ENCODE measurements at places on chromosomes 6 and 20. TPM values are rescaled to one million over a fixed set of nuclear protein-coding genes. Genes with fewer than 3 reads are reported as not detected.
A peak's percentile ranks its signal among the peaks of the same experiment; 100 is the strongest.

GRCh38 chr20:19519466-19519865, 238.6 kb upstream of the RIN2 start:
- H3K27ac ChIP-seq: no peak overlapping the region
- H3K27me3 ChIP-seq: no peaks in the 10 kb centered on the region
- no peaks in the 10 kb centered on the region for H3K36me3 ChIP-seq
- no peak for DNase-seq
- H3K4me3 ChIP-seq: no peak overlapping the region

- no peaks in the 10 kb centered on the region for H3K36me3 ChIP-seq
- peak overlapping the region; percentile 75 for H3K4me3 ChIP-seq
- no peak overlapping the region for H3K27ac ChIP-seq
- peaks cover 15% of the 10 kb centered on the region for H3K4me1 ChIP-seq
- DNase-seq: no peak
Observed at GRCh38 chr6:46652232-46652602, 401 bp downstream of the CYP39A1 start.

- no peaks in the 10 kb centered on the region for H3K36me3 ChIP-seq
- DNase-seq: no peak
- no peak overlapping the region for H3K4me3 ChIP-seq
- no peak overlapping the region for H3K27ac ChIP-seq
- H3K27me3 ChIP-seq: no peaks in the 10 kb centered on the region
Observed at GRCh38 chr6:46964716-46965519, 43.2 kb upstream of the ADGRF5 start.

GRCh38 chr6:75326557-75327258, 42.1 kb upstream of the TMEM30A start:
- peaks cover 21% of the 10 kb centered on the region for H3K27me3 ChIP-seq
- no peak overlapping the region for H3K27ac ChIP-seq
- H3K4me3 ChIP-seq: no peak overlapping the region
- H3K36me3 ChIP-seq: no peaks in the 10 kb centered on the region
- H3K4me1 ChIP-seq: no peaks in the 10 kb centered on the region
- no peak for DNase-seq

GRCh38 chr6:157763904-157764177, 59.2 kb upstream of the SNX9 start:
- no peak for DNase-seq
- H3K36me3 ChIP-seq: no peaks in the 10 kb centered on the region
- peaks cover 57% of the 10 kb centered on the region for H3K4me1 ChIP-seq
- H3K27ac ChIP-seq: peak overlapping the region; percentile 78
- peaks cover 39% of the 10 kb centered on the region for H3K27me3 ChIP-seq

- no peak overlapping the region for H3K4me3 ChIP-seq
- no peak for DNase-seq
- peaks cover 4% of the 10 kb centered on the region for H3K36me3 ChIP-seq
Observed at GRCh38 chr6:38099221-38099620, 279.7 kb downstream of the ZFAND3 start.

DNA sequence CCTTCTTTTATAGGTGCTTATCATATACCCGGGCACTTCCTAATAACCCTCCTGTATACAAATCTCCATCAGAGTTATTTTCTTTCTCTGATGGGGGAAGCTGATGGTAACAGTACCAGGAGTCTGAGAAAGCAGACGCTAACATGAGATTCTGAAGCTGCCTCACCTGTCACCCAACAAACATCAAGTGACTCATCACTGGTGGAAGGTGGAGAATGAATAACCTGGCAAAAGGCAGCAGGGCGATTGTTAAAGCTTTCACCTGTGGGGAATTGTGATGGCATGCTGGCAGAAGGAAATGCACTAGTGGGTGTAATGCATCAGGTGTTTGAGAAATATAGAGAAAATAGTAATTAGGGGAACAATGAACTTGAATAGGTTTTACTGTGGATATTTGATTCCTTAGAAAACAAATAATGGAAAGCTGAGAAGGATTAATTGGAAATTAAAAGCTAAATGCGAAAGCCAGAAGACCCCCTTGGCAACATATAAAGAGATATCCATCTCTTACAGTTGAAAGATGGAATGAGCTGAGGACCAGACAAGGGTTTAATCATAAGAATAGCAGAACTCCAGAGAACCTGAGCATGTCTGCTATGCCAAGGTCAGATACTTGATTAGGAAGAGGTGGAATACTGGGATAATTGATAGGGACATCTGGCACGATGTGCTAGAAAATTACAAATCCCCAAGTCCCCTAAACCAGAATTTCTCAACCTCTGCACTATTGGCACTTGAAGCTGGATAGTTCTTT, 517.1 kb downstream of the PKHD1 start:
- H3K27ac ChIP-seq: no peak overlapping the region
- H3K36me3 ChIP-seq: no peaks in the 10 kb centered on the region
- H3K4me1 ChIP-seq: no peaks in the 10 kb centered on the region
- no peak overlapping the region for H3K4me3 ChIP-seq

GRCh38 chr6:135985471-135985870, 134.0 kb downstream of the PDE7B start:
- no peak for DNase-seq
- H3K4me3 ChIP-seq: no peak overlapping the region
- no peaks in the 10 kb centered on the region for H3K36me3 ChIP-seq

GRCh38 chr6:161141173-161141572, 132.7 kb downstream of the AGPAT4 start:
- H3K27ac ChIP-seq: no peak overlapping the region
- no peaks in the 10 kb centered on the region for H3K27me3 ChIP-seq
- no peak for DNase-seq

GRCh38 chr6:168582571-168582981, 141.6 kb downstream of the SMOC2 start:
- DNase-seq: no peak
- no peaks in the 10 kb centered on the region for H3K4me1 ChIP-seq
- no peaks in the 10 kb centered on the region for H3K27me3 ChIP-seq
- H3K27ac ChIP-seq: no peak overlapping the region
- H3K36me3 ChIP-seq: no peaks in the 10 kb centered on the region
- no peak overlapping the region for H3K4me3 ChIP-seq

DNA sequence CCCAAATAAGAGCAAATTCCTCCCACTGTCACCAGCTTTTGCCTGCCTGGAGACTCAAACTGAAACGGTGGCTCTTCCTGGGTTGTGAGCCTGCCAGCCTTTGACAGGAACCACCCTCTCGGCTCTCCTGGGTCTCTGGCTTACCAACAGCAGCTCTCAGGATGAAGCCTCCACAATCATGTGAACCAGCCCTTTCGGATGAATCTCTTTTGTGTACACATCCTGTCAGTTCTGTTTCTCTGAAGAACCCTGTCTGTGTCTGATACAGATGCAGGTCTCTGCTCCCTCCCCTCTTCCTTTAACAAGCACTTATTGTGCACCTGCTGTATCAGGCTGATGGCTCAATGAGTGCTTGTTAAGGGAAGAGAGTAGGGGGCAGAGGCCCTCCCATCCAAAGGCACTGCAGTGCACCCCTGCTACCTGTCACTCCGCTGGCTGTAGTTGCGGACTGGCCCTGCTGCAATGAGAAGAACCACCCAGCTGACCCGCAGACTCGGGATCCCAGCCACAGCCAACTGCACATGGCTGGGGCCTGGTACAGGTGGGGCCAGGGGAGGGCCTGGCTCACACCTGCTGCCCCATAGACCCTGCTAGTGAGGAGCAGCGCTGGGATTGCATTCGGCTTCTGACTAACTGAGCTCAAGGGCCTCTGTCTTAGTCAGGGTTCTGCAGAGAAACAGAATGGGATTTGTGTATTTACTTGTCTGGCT, 120.1 kb upstream of the PMEPA1 start:
- H3K36me3 ChIP-seq: no peaks in the 10 kb centered on the region
- no peak for DNase-seq
- H3K27me3 ChIP-seq: peaks cover 6% of the 10 kb centered on the region
- no peak overlapping the region for H3K27ac ChIP-seq

DNA sequence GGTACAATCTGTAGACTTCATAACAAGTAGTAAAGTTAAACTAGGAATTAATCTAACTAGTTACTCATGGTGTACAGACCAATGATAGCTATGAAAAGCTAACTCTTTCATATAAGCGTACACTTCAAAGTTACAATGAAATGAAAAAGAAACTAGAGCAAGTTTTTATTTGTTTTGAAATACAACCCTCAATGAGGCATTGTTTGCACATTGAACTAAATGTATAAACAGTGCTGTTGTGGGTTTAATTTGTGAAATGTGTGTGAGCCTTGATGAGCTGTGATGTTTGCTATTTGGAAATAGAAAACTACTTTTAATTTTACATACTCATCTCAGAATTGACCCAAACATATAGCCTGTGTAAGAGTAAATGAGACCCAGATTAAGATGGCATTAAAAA, 11.1 kb upstream of the EYA4 start:
- no peaks in the 10 kb centered on the region for H3K27me3 ChIP-seq
- H3K27ac ChIP-seq: no peak overlapping the region
- no peaks in the 10 kb centered on the region for H3K36me3 ChIP-seq

The PLCB4 gene
- not detected for total RNA-seq

The ABHD16B gene
- total RNA-seq: not detected

The TREM1 gene
- not detected for total RNA-seq

The SPEF1 gene
- total RNA-seq: 0.18 TPM

The RIOK1 gene
- 26.1 TPM for total RNA-seq

The TGM3 gene
- not detected for total RNA-seq

All from activated CD8-positive, alpha-beta memory T cell treated with anti-CD3 and anti-CD28 coated beads, Interleukin-2, amount 10 ng/mL, durations not matched to agents 7 days and 5 days (primary cell).